CD14-positive monocyte (primary cell): ENCODE measurements at places on chromosomes 5 and 9. TPM values are rescaled to one million over a fixed set of nuclear protein-coding genes. Genes with fewer than 3 reads are reported as not detected.
A peak's percentile ranks its signal among the peaks of the same experiment; 100 is the strongest.

GRCh38 chr5:21774801-21775200 lies 1078.3 kb downstream of the CDH12 start:
- no peak for DNase-seq

- DNase-seq: peak; percentile 75
Observed at GRCh38 chr9:127580366-127580765, 31.7 kb upstream of the STXBP1 start.

GRCh38 chr5:137669811-137670210 lies 66.1 kb downstream of the KLHL3 start:
- no peak for DNase-seq

- DNase-seq: peak; percentile 3
Observed at GRCh38 chr5:124783794-124784193, 37.4 kb upstream of the ZNF608 start.

DNA sequence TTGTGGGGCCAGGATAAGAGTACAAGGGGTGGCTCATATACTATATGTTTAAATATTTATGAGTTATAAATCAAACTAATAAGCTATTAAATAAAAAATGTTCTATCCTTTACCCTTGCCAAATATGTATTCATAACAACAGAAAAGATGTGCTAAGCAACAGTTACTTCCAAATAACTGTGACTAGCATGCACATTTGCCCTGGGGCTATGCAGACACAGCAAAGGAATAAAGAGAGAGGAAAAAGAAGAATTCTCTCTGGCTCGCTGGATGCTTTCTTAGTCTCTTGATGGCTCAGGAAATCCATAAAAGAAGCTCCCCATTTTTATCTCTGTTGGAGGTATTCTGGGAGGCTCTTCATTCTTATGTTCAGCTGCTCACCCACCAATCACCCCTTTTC lies 182.4 kb upstream of the ATP10B start:
- no peak for DNase-seq

DNA sequence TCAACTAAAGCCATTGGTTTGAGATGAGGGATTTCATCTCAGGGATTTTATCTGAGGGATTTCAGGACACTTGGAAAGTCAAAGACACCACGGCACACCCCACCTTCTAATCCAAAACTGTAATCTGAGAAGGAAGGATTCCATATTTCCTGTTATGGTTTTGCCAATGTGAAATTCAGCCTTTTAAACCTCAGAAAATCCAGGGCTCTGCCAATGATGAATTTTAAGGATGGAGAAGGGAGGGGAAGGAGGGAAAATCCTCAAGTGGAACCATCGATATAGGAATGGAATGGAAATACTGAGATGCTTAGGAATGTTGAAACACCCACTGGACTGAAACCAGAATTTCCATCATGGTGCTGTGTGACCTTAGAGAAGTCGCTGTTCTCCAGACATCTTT lies 5.3 kb downstream of the C1QTNF3 start:
- no peak for DNase-seq

DNA sequence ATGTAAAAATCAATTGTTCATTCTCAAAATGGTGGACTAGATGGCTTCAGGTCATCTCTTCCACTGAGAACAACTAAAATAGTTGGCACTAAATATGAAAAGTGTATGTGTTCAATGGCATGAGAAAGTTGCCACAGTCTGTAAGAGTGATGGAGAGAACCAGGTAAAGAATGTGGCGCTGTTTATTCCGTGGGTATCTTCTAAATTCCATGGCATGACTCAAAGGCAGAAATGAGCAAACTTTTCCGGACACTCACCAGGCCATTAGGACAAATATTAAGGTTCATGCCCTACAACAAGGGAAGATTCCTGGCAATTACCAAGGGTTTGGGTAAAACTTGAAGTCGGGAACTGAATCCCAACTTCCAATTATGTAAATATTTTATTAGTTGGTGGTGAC lies 825.4 kb upstream of the CDH6 start:
- no peak for DNase-seq

DNA sequence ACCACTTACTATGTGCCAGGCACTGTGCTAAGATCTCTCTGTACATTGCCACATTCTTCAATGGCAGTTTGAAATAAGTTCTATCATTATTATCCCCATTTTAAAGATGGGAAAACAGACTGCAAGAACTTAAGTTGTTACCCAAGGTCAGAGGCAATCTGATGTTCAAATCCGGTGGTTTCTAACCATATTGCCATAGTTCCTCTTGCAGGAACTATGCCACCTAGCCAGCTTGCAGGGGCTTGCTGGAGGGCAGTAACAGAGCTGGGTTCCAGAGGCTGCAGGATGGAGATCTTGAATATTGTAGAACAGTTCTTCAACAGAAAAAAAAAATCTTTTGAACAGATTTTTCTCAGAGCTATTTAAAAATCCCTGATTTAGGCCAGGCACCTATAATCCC lies 71.8 kb upstream of the TNFAIP8 start:
- no peak for DNase-seq

DNA sequence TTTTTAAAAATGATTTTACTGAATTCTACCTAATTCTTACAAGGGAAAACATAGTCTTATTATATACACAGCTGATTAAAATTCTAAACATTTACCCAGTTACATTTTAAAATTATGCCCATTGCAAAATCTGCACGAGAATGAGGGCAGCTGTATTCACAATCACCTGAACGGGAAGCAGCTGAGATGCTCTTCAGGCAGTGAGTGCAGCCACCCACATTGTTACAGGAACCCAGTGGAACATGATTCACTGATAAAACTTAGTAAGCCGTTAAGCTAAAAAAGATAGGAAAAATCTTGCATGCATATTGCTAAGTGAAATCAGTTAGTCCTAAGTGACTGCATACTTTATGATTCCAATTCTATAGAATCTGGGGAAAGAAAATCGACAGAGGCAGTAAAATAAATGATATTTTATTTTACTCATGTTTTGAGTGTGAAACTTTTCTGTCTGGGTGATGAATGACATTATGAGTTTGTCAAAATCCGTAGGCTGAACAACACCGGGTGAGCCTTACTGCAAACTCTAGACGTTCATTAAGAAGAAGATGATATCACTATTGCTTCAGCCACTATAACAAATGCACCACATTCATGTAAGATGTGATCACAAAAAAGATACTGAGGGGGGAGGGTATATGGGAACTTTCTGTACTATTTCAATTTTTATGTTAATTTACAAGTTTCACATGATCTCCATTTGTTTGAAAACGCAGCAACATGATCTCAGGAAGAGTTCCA lies 39.1 kb upstream of the FLT4 start:
- no peak for DNase-seq

DNA sequence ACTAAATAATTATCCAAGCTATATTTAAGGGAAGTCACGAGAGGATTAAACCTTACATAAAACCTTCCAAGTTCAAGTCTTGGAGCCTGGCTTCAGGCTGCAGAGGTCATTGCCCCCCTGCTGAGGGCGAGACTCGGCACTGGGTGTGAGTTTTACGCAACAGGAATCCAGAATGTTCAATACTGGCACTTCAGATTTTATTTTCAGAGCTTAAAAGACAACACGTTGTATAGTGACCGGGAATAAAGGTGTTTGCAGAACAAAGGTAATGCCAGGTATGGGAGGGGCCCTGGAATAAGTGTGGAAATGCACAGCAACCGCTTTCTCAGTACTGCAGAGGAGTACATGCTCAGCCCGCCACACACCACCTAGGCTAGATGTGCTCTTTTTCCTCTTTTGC lies 207.0 kb downstream of the GAPVD1 start:
- DNase-seq: no peak

GRCh38 chr9:13141629-13142028 lies 137.9 kb downstream of the MPDZ start:
- DNase-seq: no peak

- DNase-seq: no peak
Observed at GRCh38 chr9:92864152-92864551, 13.7 kb downstream of the ZNF484 start.

GRCh38 chr9:5876026-5876425 lies 14.7 kb upstream of the MLANA start:
- DNase-seq: no peak

KIF24 gene
- 0.31 TPM for polyA plus RNA-seq

IL5 gene
- polyA plus RNA-seq: not detected in 2 replicates

ZNF346 gene
- 7.4 and 9.6 TPM in 2 replicates for polyA plus RNA-seq

LOX gene
- not detected in 2 replicates for polyA plus RNA-seq

PPWD1 gene
- 5.0 and 23.9 TPM in 2 replicates for polyA plus RNA-seq

CYSRT1 gene
- 0.17 and 0.27 TPM in 2 replicates for polyA plus RNA-seq

FAM151B gene
- 3.2 TPM for polyA plus RNA-seq

DMRT3 gene
- polyA plus RNA-seq: not detected

SEMA6A gene
- polyA plus RNA-seq: 0.16 TPM
